ENCODE measurements at places on chromosomes 12 and 14.

- no peak for DNase-seq
These were observed 312.4 kb upstream of the RTL1 start for GRCh38 chr14:101215927-101216326.

- DNase-seq = no peak
These were observed 87.0 kb downstream of the SAMD4A start for GRCh38 chr14:54653712-54654469.

DNA sequence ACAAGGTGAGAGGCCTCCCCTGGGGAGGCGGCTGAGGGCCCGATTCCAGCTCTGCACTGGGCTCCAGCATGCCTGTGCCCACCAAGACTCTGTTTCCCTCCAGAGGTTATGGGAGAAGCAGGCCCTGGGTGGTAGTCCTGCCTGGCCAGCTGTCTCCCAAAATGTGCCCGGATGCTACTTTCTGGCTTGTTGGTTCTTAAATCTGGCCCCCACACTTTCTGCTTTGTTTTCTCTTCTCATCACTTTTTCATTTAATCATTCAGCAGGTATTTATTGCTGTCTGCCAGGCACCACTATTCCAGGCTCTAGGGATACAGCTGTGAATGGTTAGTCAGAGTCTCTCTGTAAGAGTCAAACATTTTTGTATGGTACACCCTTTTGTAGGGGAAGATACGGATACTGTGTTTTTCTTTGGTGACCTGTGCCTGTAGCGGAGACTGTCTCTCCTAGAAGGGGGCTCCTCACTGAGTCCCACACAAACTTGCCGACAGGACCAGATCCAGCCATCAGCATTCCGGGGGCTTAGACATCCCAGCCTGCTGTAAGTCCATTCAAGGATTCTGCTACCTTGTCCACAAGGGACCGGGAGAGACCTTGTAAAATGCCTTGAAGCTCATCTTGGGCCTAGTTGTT, 3.8 kb downstream of the DHRS2 start:
- no peak for DNase-seq

DNA sequence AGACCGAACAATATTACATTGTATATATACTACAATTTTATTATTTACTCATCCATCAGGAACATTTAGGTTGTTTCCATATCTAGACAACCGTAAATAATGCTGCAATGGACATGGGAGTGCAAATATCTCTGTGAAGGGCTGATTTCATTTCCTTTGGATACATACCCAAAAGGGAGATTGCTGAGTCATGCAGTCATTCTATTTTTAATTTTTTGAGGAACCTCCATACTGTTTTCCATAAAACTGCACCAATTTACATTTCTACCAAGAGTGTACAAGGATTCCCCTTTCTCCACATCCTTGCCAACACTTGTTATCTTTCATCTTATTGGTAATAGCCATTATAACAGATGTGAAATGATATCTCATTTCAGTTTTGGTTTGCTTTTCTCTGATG, 84.7 kb downstream of the SLC41A2 start:
- DNase-seq = no peak

DNA sequence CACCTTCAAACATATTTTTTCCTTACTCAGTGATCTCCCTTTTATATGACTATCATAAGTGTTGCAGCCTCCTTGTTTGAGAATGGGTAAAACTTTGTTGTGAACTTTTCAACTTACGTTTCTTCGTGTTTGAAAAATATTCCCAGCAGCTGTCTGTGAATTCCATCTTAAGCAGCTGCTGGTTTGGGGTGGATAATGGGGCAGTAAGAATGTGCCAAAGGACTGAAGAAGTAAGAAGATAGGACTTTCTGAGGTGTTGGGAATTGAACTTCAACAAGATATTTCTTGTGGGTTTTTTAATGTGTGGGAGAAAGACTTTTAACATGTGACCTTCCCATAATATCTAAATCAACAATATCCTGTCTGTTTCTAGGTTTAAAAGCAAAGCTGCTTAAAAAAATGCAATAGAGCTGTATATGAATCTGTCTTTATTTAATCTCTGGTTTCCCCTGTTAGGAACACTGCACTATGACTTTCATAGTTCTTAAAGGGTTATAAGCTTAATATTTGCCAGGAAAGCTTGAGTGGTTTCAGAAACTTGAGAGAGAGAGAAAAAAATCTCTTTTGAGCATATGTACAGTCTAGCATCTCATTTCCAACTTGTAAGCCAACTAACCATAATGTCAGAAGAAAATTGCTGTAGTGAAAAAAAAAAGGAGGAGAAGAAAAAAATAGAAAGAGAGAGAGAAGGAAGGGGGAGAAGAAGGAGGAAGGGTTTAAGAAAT, 1659.2 kb upstream of the FLRT2 start:
- DNase-seq = no peak

GRCh38 chr14:51394384-51394783, 154.3 kb downstream of the TMX1 start:
- DNase-seq = no peak

DNA sequence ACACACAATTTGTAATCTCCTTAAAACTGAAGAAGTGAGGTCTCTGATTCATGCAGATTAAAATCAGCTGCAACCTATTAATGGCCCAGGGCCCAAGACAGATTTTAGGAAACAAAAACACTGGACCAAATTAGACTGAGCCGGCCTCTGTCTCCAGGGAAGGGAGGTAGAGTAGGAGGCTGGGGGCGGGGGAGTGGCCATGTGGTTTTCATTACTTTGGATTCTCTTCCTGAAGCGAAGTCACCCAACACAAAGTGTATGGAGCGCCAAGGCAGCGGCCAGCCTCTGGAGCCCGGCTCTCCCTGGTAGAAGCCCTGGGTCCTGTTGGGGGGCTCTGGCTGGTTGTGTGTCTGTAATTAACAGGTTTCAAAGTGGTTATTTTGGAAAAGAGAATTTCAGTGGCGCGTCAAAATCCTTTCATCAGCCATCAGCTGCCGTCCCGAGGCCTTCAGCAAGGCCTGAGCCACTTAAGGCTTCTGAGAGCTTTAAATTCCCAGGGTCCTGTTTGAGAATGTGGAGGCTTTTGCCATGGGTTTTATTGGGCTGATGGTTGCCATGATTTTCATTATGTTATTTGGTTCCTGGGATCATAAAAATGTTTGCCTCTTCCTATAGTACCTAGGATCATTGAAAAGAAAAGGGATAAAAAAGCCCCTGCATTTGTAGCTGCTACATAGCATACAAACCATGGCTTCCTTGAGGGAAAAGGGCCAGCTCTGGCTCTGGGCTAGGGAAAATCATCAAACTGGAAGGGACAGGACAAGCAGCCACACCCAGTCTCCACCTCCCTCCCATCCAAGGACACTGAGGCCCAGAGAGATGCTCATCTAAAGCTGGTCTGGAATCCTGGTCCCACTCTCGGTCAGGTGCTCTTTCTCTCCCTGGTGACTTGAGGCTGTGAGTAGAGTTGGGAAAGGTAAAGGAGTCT, 282.4 kb downstream of the ZFP36L1 start:
- no peak for DNase-seq

DNA sequence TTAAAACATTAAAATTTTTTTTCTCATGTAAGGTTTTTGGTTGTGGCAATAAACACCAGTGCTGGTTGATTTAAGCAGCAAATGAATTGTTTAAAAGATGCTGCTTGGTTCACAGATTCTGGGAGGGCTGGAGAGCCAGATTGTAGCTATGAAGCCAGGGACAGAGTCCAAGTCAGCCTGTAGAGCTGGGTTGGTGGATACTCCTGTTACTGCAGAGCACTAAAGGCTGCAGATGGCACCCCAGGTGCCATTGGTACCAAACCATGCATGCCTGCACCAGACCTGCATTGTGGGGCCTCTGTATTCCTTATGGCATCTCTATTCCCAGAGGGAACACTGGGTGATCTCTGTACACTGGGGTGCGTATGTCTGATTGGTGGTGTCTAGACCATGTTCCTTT, 113.3 kb downstream of the SNAPC1 start:
- no peak for DNase-seq

GRCh38 chr12:38141239-38141638, 175.3 kb upstream of the ALG10B start:
- DNase-seq = no peak

DNA sequence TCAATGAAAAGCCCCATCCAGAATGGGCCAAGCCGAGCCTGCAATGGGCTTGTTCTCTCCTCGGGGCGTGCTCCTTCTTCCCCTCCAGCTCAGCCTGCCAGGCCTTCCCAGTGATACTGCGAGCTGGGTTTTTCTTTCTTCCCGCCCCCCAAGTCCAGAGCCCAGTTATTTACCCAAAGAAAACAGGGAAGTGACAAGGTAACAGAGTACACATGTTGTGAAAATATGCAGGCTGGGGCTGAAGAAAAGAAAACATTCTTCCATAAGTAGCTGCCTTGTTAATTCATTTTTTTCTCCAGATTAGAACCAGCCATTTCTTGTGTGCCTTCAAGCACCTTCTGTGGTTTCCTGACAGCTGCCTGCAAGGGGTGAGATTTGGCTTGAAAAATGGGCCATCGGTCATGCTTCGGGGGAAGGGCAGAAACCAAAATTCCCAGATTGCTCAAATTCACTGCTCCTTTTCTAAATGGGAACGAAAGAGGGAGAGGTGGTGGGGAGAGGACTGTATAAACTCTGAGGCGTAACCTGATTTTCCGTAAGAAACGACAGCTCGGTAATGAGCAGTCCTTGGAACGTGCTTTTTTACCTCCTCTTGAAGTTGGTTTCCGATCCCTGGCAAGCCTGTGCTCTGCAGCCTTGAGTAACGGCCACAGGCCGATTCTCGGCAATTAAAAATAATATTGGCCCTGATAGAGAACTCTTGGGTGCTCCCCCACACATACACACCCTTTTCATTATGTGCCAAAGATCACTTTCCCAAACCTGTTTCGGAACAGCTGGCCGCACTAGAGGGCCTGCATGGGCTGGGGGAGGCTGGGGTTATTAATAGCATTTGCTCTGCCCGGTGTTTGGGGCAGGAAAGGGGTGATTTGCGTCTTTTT, 229.4 kb downstream of the ZFP36L1 start:
- no peak for DNase-seq

GRCh38 chr12:64673490-64674169, 63.3 kb downstream of the RASSF3 start:
- DNase-seq = no peak

DNA sequence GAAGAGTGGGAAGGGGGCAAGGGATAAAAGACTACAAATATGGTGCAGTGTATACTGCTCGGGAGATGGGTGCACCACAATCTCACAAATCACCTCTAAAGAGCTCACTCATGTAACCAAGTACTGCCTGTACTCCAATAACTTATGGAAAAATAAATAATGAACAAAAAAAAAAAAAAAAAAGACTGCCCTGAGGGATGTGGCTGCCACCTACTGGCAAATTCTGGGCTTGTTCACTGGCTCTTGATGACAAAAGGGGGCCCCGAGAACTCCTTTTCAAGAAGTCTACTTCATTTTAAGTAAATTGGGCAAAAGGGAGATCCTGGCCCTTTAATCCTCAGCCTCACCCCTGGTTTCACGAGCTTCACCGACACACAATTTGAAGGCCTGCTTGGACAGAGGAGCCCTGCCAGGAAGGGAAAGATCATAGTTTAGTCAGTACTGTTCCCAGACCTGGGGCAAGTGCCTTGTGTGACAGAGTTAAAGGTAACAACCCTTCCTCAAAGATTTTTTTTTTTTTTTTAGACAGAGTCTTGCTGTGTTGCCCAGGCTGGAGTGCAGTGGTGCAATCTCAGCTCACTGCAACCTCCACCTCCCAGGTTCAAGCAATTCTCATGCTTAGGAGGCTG, 26.1 kb upstream of the STAC3 start:
- no peak for DNase-seq

DNA sequence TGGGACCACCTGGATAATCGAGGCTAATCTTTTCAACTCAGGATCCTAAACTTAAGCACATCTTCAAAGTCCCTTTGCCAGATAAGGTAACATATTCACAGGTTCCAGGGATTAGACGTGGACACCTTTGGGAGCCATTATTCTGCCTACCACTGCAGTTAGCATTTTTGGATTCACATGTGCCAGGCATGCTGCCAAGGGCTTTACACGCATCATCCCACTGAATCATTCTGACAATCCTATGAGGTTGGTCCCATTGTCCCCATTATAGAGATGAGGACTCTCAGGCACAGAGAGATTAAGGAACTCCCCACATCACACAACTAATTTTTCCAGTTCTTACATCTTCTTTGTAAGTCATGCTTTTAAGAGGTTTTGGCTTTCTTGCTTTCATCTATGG, 34.5 kb downstream of the RTN1 start:
- DNase-seq = no peak

DNA sequence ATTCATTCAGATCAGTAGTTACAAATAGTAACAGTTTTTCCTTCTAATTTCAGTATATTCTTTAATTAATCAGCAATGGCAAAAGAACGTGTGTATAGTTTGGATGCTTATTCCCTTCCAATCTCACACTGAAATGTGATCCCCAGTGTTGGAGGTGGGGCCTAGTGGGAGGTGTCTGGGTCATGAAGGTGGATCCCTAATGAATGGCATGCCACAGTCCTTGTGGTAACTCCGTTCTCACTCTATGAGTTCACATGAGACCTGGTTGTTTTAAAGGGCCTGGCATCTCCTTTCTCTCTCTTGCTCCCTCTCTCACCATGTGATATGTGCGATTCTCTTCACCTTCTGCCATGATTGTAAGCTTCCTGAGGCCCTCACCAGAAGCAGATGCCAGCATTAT, 18.9 kb upstream of the SYNDIG1L start:
- DNase-seq = no peak

DNA sequence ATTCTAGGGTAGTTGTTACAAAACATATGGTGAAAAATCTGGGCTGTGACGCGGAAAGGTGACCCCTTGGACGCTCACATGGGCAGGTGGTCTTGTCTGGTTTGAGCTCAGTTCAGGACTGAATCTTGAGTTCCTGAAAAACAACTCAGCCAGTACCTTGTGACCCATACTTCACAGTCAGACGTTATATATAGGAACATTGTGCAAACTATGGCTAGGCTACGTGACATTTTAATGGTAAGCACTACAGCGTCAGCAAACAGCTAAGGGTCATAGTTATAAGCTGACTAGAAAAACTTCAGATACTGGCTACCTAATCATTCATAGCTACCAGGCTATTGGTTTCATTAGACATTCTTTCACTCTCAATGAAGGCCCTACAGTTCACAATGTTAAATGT, 14.8 kb upstream of the EDDM3A start:
- no peak for DNase-seq

GRCh38 chr12:117359029-117359845, 2.2 kb downstream of the NOS1 start:
- DNase-seq = no peak

- DNase-seq = no peak
These were observed 103.7 kb upstream of the LGR5 start for GRCh38 chr12:71335963-71336257.

DNA sequence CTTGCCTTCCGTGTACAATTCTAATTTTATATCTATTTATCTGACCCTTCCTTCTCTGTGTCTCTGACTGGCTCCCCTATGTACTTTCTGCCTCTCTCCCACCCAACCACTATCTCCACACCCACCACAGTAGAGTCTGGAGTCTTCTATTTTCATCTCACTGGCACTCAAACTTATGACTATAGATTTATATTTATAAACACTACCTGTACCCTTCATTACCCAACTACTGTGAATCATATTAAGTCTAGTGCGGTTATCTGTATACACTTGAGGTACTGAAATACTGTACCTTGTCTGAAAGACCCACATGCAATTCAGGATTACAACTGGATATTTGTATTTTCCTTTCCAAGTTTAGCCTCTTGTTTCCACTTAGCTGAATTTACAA, 36.1 kb downstream of the ATP2B1 start:
- DNase-seq = no peak

GRCh38 chr12:123067654-123068053, 83.2 kb downstream of the PITPNM2 start:
- no peak for DNase-seq

All from activated T-helper 1 cell treated with anti-CD3 and anti-CD28 coated beads, Interleukin-2, amount 50 U/mL, for 16 hours (primary cell).